Activated CD4-positive, alpha-beta T cell treated with anti-CD3 and anti-CD28 coated beads, Interleukin-2, amount 50 U/mL, for 4 hours (primary cell): ENCODE measurements at places on chromosomes 5 and 9.

- DNase-seq: no peak
These were observed 7.5 kb downstream of the ALDH1A1 start for GRCh38 chr9:72945391-72945790.

GRCh38 chr9:80906728-80907127, 782.6 kb downstream of the TLE1 start:
- DNase-seq: no peak

GRCh38 chr9:19162956-19163355, 35.7 kb upstream of the PLIN2 start:
- DNase-seq: no peak

DNA sequence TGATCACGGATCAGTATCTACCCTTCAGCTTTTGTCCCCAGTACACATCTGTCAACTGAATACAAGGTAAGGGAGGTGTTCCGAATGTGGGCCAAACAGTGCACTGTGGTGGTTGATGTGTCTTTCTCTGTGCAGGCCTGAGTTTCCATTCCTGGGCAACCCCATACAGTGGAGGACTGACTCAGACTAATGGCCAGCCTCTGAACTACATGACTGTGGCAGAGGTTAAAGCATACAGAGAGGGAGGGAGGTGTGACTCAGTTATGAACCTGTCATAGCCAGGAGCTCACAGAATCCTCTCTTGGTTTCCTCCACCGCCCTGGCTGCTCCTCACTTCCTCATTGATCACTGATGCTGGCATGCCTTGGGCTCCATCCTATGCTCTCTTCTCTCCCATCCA, 136.4 kb upstream of the TAS2R1 start:
- no peak for DNase-seq

- no peak for DNase-seq
These were observed 43.8 kb upstream of the PLEKHG4B start for GRCh38 chr5:48192-48591.

GRCh38 chr5:35233601-35234000, 3.3 kb upstream of the PRLR start:
- DNase-seq: no peak

GRCh38 chr9:134226221-134226930, 62.0 kb upstream of the RNU6ATAC start:
- DNase-seq: no peak

GRCh38 chr9:92952906-92953610, 5.7 kb downstream of the FGD3 start:
- no peak for DNase-seq

GRCh38 chr9:132457504-132458236, 47.7 kb downstream of the CFAP77 start:
- no peak for DNase-seq

- DNase-seq: no peak
These were observed 13.0 kb downstream of the SLC25A25 start for GRCh38 chr9:128081056-128081455.

GRCh38 chr9:20070336-20070735, 281.5 kb upstream of the SLC24A2 start:
- DNase-seq: no peak

DNA sequence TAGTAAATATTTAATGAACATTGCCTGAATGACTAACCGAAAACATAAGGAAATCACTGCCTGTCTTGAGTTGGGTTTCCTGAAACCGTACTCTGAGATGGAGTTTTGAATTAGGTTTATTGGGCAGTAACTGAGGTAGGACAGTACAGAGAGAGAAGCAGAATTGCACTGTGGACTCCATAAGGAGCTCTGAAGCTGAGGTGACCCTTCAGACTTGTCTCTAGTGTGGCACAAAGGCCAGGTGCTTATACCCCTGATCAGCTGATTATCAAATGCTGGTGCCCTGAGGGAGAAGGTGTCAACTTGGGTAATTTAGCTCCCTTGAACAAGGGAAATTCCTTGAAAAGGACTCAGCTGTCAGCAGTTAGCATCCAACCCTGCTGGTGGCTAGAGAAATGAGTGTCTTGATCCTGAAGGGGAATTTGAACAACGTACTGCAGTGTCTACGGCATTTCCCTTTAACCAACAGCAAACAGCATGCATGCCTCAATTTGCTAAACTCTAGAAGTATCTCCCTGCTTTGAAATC, 135.0 kb upstream of the SMARCA2 start:
- DNase-seq: no peak

GRCh38 chr5:158344376-158344775, 485.4 kb upstream of the CLINT1 start:
- DNase-seq: no peak
